ENCODE measurements at places on chromosomes 5 and 9.

GRCh38 chr9:132018957-132019405, 60.7 kb downstream of the MED27 start:
- no peak for DNase-seq

- DNase-seq, result no peak
These were observed 644 bp downstream of the NIM1K start for GRCh38 chr5:43192558-43193180.

DNA sequence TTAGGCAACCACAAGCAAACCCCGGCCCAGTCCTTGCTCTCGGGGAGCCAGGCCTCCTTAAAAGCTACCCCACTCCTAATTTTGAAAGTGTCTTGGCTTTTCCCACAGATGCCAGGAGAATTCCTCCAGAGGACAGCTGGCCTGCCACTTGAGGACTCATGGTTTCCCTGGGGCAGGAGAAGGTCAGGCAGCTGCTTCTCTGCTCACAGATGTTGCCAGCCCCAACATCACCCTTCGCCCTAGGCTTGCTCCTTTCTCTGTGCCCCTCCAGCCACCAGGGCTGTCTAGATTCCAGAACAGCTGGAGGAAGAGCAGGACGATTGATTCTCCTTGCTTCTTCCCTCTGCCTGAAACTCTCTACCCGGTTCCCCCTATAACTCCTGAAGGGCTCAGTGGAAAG, 8.5 kb downstream of the GGTA1 start:
- DNase-seq, result no peak

DNA sequence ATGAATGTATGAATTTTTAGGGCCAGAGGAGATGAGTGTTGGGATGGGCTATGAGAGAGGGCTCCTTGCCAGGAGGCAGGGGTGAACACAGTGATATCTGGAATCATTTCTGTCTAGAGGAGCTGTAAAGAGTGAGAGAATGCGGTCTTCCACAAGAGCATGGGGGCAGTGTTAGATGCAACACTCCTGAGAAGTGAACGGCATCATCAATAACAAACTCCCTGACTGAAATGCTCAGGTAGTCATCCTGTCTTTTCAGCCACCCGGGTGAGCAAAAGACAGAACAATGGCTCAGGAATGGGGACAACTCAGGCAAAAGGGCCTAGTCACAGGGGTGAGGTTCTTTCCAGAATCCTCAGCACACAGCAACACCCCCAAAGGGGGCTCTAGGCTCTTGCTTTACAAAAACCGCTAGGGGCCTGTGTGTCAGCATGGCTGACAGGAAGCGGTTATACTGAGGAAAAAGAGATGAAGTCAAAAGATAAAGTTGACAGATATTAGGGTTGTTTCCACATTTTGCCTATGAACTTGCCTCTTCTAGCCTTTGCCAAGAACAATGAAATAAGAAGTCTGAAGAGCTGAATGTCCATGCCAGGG, 104.6 kb upstream of the LRRTM2 start:
- no peak for DNase-seq

DNA sequence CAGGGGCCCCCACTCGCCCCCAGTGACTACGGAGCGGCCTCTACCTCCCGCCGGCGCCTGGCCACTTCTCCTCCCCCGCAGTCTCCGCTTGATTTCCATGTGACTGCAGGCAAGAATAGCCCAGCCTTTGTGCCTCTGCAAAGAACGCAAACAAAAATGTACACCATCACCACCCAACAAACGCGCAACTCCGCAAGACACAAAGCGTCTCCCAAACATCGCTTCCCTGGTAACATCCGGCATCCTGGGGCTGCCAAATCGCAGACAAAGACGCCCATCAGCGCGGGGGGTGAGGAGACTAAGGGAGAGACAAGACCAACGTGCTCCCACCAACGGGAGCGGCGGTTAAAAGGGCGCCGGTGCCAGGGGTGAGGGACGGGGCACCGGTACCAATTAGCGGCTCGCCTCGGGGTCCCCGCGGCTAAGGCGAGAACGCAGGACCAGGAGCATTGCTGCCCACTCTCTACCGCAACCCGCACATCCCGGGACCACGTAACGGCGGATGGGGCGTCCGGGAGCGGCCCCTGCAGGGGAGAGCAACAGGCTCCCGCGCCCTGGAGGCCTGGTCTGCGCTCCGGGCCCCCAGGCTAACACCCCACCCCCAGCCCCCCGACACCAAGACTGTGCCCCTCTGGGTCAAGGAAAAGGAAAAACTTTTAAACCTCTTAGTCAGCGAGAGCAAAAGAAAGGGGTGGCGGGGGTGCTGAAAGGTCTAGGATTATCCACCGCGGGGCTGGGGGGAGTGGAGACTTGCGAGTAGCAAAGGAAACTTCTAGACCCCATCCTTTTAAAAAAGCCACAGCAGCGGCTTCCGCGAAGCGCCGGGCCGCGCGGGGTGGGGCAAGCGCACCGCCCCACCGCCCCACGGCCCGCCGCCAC, 885 bp downstream of the MPDZ start:
- DNase-seq, result no peak

DNA sequence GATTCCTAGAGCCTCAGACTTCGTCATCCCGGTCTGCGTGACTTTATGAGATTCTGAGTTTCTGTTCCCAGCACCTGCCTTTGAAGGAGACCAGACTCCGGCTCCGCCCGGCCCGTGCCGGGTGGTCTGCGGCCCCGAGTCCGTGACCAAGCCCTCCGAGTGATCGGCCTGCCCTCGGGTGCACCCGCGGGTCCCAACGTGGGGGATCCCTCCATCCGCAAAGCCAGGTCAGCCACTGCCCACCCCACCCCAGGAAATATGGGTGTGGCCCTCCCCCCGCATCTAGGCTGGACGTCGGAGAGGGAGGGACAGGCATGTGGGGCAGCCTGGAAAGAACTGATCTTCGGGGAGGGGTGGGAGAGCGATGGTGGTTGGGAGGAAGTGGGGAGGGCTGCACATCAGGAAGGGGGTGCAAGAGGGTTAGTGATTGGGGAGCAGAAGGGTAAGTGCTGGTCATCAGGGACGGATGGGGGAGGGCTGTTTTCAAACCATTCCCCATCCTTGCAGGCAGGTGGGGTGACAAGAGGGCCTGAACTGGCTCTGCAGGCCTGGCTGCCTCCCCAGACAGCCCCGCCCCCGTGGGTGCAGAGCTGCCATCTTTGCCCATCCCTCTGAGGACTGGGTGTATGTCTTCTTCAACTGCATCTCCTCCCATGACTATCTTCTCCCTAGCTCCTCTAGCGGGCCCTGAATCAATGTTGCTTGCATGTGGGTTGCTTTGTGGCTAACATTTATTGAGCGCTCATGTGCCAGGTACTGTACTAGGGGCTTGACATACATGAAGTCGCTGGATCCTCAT, 747 bp downstream of the LRSAM1 start:
- DNase-seq, result no peak

Measured in cortex of kidney (tissue), 1 donor.